ENCODE measurements at places on chromosomes 16 and 17.
A peak's percentile ranks its signal among the peaks of the same experiment; 100 is the strongest.

DNA sequence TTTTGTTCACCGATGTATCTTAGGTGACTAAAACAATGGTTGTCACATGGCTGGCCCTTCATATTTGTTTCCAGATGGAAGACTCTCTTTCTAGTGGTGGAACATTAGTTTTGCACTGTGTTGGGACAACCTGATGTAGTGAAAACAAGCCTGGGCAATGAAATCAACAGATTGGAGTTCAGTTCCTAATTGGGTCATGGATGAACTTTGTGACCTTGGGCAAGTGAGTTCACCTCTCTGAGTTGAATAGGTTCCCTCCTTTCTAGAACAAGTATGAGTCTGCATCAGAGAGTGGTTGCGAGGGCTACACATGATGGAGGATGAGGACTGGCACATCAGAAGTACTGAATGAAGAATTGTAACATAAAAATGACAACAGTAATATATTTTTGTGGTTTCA, 2.1 kb upstream of the NKD1 start:
- no peak for DNase-seq

DNA sequence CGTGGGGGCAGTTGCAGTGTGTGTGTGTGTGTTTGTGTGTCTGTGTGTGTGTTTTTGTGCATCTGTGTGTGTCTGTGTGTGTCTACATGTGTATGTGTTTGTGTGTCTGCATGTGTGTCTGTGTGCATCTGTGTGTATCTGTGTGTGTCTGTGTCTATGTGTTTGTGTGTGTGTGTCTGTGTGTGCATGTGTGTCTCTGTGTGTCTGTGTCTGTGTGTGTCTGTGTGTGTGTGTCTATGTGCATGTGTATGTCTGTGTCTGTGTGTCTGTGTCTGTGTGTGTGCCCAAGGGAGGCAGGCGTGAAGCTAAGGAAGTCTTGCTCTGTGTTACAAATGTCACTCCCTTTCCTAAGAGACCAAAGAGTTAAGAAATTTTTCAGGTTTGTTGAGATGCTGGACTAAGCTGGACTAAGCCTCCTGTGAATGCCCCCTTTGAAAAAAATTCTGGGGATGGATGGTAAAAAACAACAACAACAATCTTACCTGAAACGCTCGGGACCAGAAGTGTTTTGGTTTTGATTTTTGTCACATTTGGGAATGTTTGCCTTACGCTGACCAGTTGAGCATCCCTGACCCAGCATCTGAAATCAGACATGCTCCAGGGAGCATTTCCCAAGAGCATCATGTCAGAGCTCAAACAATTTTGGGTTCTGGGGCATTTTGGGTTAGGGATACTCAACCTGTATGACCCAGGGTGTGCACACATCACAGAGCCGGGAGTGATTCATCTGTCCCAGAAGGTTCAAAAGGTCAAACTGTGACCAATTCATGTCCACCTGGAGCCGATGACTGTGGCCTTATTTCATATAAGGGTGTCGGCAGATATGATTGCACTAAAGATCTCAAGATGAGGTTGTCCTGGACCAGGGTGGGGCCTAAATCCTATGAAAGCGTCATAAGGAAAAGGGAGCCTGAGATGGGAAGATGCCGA, 48.6 kb upstream of the ZNF469 start:
- no peak for DNase-seq

GRCh38 chr17:10063730-10064241, 134.6 kb downstream of the GAS7 start:
- no peak for DNase-seq

GRCh38 chr17:68102318-68102758, 66.8 kb downstream of the KPNA2 start:
- no peak for DNase-seq

- DNase-seq = peak; percentile 24
Measured at GRCh38 chr16:47565454-47565853, 104.3 kb downstream of the PHKB start.

DNA sequence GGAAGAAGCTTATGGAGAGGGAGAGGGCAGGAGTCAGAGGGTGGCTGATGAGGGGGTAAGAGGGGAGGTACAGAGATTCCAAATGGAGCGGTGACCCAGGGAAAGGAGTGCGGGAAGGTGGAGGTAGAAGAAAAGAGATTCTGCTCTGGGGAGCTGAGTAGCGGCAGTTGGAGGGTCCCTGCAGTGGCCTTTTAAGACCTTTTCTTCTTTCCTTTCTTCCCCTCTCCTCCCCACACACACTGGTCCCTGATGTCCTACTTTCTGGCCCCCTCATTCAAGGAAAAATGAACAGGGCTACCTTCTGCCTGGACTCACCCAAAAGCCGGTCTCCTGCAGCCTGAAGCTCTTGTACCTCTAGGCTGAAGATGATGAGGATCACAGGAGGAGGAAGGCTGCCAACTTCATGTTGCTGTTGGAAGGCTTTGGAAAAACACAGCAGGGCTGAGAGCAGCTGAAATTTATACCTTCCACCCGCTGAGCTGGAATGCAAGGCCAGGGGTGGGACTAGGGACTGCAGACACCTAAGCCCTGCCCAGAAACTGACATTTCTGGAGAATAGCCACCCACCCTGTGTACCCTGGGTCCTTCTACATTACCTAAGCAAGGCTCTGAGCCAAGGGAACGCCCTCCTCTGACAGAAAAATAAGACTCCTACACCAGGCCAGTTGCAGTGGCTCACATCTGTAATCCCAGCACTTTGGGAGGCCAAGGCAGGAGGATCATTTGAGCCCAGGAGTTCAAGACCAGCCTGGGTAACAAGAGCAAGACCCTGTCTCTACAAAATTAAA, 9.4 kb upstream of the HEATR6 start:
- DNase-seq = no peak

- no peak for DNase-seq
Measured at GRCh38 chr16:1494129-1494640, 1.0 kb downstream of the TELO2 start.

DNA sequence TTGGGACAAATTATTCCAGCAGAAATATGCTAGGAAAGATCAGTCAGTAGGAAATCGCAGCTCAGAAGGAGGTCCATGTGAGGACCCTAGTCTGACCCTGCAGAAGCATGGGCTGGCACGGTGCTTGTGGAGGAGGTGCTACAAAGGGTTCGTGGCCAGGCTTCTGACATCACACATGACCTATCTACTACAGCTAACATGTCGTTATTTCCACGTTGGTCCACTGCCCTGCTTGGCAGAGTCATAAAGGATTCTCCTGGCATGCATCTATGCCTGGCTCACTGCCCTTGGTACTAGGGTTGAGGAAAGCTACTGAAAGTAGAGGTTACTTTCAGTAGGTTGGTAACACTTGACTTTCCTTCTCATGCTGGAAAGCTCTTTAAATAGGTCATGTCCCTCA, 118.1 kb upstream of the SHISA6 start:
- no peak for DNase-seq

DNA sequence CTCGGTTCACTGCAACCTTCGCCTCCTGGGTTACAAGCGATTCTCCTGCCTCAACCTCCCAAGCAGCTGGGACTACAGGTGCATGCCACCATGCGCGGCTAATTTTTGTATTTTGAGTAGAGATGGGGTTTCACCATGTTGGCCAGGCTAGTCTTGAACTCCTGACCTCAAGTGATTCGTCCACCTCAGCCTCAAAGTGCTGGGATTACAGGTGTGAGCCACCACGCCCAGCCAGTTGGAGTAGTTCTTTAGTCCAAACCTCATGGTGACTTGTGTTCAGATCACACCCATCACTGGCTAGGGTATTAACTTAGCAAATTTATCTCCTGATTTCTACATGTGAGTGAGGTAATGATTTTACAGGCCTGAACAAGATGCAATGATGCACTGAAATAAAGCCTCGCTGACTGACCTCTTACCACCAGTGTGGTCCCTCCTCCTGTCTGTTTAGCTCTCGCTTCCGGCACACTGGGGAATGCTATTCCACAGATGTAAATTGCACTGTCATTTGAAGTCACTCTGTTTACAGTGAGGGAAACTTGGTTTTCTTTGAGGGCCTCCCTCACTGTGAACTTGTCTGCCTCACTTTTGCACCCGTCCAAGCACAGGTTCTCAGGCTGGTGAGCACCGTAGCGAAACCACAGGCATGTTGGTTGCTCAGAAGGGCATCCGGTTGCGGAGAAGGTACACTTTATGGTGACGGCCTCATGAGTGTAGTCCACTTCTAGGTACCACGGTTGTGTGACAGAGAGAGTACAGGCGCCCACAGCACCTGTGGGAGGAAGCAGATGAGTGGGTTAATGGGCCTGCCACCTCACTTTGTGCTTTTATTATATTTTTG, 5.5 kb downstream of the IGSF6 start:
- peak; percentile 95 for DNase-seq

DNA sequence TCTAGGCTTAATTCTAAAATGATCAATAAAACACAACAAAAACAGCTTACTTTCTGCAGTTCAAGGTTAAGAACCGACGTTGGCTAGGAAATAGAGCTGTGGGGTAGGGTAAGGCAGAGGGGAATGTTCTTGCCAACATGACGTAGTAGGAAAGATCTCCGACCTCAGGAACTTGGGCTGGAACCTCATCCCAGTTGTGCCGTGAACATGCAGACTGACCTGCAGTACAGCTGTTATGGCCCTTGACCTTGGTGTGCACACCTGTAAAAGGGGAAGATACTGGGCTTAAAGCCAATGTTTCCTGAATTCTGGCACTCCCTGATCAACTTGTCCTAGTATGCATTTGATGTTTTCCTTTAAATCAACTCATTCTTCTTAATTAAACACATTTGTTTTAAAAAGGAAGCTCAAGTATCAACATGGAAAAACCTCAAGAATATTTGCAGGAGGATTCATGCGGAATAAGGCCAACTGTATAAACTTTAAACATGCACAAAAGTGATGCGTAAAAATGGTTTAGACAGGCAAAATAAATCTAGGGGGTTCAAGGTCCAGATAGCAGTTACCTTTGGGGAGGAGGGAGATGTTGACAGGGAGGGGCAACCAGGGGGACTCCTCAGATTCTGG, 14.2 kb upstream of the SLC6A2 start:
- DNase-seq = no peak

DNA sequence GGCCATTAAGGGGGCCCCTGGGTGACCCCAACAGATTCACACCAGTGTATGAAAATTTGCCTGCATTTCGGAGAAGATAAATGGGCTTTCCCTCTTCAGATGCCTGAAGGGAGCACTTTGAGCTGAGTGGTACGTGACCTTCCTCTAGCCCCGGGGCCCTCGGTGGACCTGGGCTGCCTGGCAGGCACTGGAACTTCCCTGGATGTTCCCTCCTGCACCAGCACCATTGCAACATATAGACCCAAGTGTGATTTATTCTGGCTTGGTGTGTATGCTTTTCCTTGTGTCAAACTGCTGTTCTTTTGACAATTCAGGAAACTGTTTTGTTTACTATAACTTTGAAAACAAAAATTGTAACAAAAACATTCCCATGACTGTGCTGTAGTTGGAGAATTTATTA, 93.8 kb downstream of the TNFRSF13B start:
- DNase-seq = no peak

- no peak for DNase-seq
Measured at GRCh38 chr17:76233588-76234353, 6.5 kb downstream of the RNF157 start.

GRCh38 chr17:66444031-66444430, 141.6 kb downstream of the PRKCA start:
- DNase-seq = no peak

DNA sequence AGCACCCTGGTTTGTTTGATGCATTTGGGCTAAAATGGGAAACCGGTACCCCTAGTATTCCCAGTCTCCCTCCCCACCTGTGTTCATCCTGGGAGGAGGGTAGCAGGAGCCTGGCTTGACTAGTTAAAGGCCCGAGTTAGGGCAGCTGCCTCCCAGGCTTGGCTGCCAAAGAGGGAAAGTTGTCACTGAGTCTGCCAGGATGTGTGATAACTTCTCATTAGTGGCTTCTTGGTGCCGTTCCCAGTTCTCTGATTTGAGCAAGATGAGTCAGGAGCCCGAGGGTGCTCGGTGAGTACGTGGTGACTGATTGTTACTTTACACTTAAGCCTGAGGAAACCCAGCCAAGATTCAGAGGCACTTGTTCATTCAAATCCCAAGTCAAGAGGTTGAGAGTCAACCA, 2.5 kb downstream of the KRT32 start:
- DNase-seq = no peak

GRCh38 chr16:17324451-17324850, 146.3 kb downstream of the XYLT1 start:
- no peak for DNase-seq

DNA sequence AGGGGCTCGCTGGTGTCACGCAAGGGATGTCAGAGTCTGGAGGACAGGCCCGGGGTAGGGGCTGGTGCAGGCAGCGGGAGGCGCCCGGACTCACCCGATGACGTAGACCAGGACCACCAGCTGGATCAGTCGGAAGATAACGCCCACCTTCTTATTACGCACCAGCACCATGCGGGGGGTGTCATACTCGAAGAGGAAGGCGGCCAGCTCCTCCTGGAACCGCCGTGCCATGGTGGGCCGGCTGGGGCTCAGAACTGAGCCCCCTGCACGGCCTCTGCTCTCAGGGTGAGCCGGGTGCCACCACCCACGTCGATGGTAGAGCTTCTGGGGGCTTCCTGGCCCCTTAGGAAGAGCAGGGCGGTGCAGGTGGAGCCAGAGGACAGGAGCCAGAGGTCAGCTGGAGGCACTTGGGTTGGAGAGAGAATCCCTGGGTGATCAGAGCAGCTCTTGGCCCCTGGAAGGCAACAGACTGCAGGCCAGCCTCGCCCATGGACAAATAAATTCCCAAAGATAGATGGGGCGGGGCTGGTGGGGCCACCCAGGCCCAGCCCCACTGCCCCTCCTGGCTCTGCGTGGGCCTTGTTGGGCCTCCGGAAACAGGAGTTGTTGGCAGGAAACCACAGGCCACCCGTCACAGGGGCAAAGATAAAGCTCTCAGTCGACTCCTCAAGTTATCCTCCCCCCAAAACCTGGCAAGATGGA, at the start of gene P2RX1:
TSS of gene P2RX1 (minus strand) at position 471 of the 702 bp plus-strand sequence. CDS start at position 231, 240 bp downstream.
- no peak for DNase-seq

DNA sequence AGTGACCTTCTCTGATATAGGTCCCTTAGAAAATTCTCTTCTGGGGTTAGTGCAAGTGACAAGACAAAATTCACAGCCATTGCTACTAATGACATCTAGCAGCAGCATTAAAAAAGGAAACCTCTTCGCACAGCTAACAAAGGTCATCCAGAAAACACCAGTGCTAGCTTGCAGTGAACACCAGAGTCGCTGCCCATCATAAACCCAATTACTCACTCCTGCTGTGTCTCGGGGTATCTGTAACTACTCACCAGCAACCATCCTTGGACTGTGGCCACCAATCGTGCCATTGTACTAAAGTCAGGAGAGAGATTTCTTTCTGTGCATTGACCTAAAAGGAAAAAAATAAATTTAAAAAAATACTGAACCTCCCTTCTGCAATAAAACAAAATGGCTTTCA, 1494.7 kb upstream of the CDH8 start:
- no peak for DNase-seq

DNA sequence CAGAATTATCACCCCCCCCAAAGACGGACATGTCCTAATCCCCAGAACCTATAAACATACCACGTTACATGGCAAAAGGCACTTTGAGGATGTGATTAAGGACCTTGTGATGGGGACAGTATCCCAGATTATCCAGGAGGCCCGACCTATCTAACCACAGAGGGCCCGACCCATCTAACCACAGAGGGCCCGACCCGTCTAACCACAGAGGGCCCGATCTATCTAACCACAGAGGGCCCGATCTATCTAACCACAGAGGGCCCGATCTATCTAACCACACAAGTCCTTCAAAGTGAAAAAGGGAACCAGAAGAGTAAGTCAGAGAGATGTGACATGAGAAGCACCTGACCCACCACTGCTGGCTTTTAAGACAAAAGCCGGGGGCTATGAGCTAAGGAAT, 56.8 kb downstream of the ANKFY1 start:
- no peak for DNase-seq
